ENCODE measurements at places on chromosomes 12 and 14. TPM values are rescaled to one million over a fixed set of nuclear protein-coding genes. Genes with fewer than 3 reads are reported as not detected.

The TEX52 gene
- not detected for total RNA-seq

The NAV3 gene
- 96.3 TPM for total RNA-seq

The SLC2A14 gene
- 0.32 TPM for total RNA-seq

The TSPAN8 gene
- 0.43 TPM for total RNA-seq

The PDE6H gene
- total RNA-seq: not detected

The CLEC6A gene
- not detected for total RNA-seq

The NOXRED1 gene
- under 0.01 TPM for total RNA-seq

The DHRS4 gene
- total RNA-seq: 39.7 TPM

The MGST1 gene
- 92.8 TPM for total RNA-seq

The ZCCHC8 gene
- total RNA-seq: 22.5 TPM

The ASCL1 gene
- not detected for total RNA-seq

The STYK1 gene
- total RNA-seq: 0.86 TPM

The KCNC2 gene
- 0.43 TPM for total RNA-seq

The SUOX gene
- 13.5 TPM for total RNA-seq

The TGM1 gene
- total RNA-seq: 2.2 TPM

The PELI2 gene
- total RNA-seq: 5.2 TPM

Data from fibroblast of villous mesenchyme (primary cell).